DMS 273 treated with DMSO at 0.1 percent for 48 hours (cell line): ENCODE measurements at places on chromosomes 6 and 20.

- no peak for DNase-seq
Measured at GRCh38 chr20:33490934-33491656, 1.2 kb downstream of the CBFA2T2 start.

DNA sequence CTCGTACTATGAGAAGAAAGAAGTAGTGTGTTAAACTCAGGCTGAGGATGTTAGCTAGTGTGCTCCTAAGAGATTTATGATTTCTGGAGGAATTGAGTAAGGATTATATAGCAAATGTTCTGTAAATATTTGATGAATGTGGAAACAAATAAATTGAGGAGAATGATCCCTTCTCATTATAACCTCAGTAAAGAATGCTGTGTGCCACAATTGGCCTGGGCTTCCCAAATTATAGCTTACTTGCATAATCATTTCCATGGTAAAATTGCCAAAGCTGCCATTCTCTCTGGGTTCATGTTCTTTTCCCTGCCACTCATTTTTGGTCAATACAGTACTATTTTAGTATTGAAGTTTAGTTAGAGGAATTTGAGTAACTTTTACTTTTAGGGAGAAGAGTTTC, 128.5 kb downstream of the FLRT3 start:
- DNase-seq = no peak

- DNase-seq = no peak
Measured at GRCh38 chr6:113591896-113592827, 265.0 kb upstream of the MARCKS start.

DNA sequence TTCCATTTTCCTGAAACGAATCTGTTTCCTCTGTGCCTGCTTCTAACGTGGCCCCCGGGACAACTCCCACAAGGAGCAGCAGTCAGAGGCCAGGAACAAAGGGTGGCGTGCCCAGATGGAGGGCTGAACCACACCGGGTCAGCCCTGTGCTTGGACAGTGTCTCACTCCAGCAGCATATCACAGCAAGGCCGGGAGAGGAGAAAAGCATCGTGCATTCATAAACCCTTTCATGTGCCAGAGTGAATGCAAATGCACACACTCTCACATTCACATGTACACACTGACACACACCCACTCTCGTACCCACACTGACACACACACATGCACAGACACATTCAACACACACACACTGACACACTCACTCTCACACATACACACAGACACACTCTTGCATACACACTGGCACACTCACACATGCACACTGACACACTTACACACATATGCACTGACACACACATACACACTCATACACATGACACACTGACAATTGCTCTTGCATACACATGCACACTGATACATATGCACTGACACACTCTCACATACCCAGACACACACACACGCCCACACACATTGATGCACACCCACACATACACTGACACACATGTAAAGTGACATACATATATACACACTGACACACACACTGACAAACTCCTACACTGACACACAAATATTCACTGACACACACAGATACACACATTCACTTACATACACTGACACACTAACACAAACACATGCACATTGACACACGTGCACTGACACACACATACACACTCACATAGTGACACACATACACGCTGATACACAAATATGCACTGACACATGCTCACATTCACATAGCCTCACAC, 237.0 kb downstream of the LRFN2 start:
- no peak for DNase-seq

DNA sequence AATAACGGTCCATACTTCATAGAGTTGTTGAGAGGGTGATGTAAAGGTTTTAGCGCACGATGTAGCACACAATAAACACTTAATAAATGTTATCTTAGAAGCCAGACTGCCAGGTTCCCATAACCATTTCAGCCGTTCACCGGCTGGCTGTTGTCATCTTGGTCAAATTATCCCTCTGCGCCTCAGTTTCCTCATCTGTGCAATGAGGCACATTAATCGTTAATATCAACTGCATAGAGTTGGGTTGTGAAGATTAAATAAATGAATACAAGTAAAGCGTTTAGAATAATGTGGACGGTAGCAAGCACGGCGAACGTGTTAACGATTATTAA, 432 bp upstream of the PSMF1 start:
- DNase-seq = no peak

DNA sequence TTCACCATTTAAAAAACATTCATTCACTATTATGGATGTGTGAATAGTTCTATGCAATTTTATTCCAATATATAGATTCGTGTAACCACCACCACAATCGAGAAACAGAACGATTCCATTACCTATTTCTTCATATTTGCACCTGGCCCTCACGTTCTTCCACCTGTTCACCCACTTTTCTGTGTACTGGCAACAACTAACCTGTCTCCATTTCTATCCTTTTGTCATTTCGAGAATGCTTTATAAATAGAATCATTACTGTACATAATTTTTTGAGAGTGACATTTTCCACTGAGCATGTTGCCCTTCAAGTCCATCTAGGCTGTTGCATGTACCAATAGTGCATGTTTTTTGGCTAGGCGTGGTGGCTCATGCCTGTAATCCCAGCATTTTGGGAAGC, 23.2 kb upstream of the STX11 start:
- DNase-seq = no peak

- DNase-seq = no peak
Measured at GRCh38 chr6:151478670-151479069, 15.1 kb upstream of the CCDC170 start.
